ENCODE measurements at places on chromosomes 16 and 17.

GRCh38 chr16:4060823-4061222 is 55.4 kb downstream of the ADCY9 start:
- DNase-seq, result no peak

DNA sequence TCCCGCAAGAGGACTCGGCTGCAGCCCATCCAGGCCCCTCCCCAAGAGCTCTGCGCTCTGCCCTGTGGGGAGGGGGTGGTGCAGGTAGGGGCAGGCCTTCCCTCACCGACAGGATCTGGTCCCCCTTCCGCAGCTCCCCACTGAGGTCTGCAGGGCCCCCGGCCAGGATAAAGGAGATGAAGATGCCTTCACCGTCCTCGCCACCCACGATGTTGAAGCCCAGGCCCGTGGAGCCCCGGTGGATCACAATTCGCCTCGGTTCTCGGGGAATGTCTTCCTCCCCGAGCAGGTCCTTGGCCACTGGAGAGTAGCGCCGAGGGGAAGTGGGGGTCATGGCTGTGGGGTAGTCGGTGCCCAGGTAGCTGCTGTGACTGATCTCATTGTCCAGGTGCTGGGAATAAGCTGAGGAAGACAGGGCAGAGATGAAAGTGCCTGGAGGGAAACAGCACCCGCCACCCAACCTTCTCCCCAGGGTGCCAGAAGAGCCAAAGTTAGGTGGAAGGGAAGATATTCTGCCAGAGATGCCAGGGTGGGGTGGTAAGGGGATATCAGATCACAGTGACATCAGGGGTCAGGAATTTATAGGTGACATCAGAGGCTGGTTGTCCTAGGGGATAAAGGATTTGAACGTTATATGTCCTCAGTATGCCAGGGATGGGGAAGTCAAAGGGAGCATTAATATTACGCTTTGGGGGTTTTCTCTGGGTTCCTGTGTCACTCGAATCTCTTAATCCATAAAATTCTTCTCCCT is 17.7 kb upstream of the ASGR1 start:
- no peak for DNase-seq

GRCh38 chr16:10624527-10624926 is 44.1 kb upstream of the EMP2 start:
- DNase-seq, result no peak

- DNase-seq, result peak; percentile 66
Observed at GRCh38 chr17:27760069-27760885, 40.1 kb downstream of the NOS2 start.

GRCh38 chr17:13953841-13954240 is 115.5 kb upstream of the COX10 start:
- DNase-seq, result no peak

DNA sequence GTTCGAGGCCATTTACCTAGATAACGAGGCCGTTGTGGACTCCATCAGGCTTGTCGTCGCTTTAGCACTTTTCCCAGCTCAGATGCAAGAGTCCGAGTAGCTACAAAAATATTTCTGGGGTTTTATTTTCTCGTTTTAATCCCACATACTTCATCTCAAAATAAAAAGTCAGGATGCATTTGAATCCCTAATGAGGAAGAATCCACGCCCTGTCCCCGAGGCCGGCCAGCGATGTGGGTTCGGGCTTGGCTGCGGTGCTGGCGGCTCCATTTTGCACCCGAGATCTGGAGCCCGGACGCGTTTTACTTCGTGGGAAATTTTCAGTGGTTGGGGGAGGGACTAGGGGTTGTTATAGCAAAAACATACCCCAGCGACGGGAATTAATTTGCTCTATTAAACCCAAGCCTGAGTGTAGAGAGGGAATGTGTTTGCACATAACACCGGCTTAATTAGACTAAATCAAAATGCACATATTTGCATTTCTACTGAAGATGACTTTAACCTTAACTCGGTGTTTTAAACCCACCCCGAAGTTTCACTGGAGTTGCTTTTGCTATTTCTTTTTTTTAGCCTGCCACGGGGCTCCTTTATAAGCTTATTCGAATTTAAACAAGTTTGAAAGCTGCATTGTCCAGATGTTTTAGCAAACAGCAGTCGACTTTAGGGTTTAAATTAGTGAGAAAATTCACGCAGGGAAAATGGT is 4.8 kb downstream of the IRX5 start:
- DNase-seq, result no peak

DNA sequence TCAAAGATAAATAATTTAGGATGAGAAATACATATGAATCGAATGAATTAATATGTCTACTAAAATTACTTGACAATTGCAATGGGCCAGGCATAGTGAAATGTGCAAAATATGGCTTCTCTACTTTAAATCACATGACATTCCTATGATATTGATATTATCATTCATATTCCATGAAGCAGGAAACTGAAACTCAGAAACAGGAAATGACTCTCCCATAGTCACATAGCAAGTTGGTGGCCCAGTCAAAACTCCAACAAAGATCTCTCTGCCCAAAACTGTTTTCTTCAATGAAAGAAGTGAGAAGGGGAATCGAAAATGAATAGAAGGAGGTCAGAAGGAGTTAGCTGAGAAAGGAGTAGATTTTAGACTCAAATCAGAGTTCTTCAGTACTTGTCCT is 272.2 kb downstream of the CDH8 start:
- no peak for DNase-seq

- no peak for DNase-seq
Observed at GRCh38 chr17:28476076-28476865, 2.8 kb downstream of the SLC13A2 start.

GRCh38 chr17:82892899-82893565 is 53.2 kb upstream of the ZNF750 start:
- peak; percentile 31 for DNase-seq

GRCh38 chr16:25734430-25735385 is 42.9 kb downstream of the HS3ST4 start:
- DNase-seq, result no peak

- no peak for DNase-seq
Observed at GRCh38 chr17:19757536-19758180, 9.6 kb upstream of the ALDH3A1 start.

DNA sequence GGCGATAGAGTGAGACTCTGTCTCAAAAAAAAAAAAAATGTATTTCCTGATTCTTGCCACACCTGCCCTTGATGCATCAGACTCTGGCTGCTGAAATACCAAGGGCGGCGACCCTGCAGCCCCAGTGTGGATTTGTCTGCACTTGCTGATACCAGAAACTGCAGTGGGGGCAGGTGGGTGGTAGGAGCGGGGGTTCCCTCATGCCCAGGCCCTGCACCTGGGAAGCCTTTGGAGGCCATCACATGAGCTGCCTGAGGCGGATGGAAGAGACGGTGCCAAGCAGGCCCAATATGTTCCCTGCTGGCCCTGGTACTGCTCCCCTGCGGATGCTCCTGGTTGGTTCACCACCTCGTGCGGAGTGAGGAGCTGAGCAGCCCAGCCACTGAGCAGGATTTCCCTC is 50.6 kb downstream of the MARF1 start:
- DNase-seq, result no peak

- DNase-seq, result no peak
Observed at GRCh38 chr16:77786186-77786847, 2.0 kb upstream of the VAT1L start.

GRCh38 chr16:67790071-67790470 is 16.3 kb downstream of the RANBP10 start:
- no peak for DNase-seq

DNA sequence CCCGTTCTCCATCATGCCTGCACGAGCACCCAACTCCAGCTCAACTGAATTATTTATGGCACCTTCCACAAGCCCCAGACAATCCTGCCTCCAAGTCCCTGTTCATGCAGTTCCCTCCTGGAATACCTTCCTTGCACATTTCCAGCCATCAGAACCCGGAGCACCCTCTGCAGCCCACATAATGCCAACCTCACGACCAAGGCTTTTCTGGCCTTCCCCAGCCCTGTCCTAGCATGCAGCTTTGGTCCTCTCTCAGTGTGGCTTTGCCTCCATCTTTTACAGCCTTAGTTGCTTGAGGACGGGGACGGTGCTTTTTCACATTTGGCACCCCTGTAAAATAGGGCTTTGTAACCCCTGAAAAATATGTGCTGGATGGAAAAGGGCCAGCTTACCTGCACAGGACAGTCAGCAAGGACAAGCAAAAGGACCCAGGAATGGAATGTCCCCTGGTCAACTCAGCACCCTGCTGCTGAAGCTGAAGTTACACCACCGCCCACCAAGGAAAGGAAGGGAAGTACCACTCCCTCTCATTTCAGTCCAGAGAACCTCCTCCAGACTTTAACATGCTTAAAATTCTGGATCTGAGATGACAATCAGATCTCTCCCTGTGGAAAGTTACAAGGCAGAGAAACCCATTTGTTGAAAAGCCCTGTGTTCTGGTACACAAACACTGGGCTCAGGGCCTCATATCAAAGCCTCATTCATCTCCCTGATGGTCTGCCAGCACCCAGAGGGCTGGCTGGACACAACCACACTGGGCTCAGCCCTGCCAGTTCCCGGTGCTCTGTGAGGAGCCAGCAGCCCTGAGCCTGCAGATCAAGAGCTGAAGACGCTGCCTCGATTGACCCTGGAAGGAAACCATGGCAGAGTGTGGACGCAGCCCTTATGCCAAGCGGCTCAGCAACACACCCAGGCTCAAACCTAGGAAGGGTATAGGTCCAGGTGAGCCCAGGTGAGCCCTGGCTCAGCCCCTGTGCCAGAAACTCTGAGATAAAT is 2.9 kb downstream of the SLC39A11 start:
- no peak for DNase-seq

- no peak for DNase-seq
Observed at GRCh38 chr17:80770881-80771611, 220.6 kb upstream of the CHMP6 start.

- DNase-seq, result peak; percentile 89
Observed at GRCh38 chr16:3027983-3028715, 4.3 kb downstream of the THOC6 start.

All from activated CD4-positive, alpha-beta T cell treated with anti-CD3 and anti-CD28 coated beads for 24 hours (primary cell).